ENCODE measurements at places on chromosomes 11 and 22.

DNA sequence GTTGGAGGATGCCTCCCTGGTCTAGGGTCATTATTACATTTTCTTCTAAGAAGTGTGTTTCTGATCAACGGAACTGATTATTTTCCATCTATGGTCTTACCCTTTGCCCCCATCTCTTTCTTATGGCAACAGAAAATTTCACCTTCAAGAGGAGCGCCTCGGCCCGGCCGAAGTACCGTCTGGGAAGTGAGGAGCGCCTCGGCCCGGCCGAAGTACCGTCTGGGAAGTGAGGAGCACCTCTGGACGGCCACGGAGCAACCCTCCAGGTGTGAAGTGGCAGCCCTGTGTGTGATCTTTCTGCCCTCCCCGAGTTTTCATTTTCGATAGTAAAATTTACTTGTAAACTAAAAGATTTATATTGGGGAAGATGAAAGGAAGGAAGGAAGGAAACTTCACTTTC is 3.1 kb upstream of the APOBEC3C start:
- no peak for DNase-seq

- DNase-seq = no peak
Measured at GRCh38 chr11:59176330-59176729, 4.4 kb downstream of the DTX4 start.

GRCh38 chr11:94741022-94741679 is 27.0 kb upstream of the AMOTL1 start:
- DNase-seq = peak; percentile 22

DNA sequence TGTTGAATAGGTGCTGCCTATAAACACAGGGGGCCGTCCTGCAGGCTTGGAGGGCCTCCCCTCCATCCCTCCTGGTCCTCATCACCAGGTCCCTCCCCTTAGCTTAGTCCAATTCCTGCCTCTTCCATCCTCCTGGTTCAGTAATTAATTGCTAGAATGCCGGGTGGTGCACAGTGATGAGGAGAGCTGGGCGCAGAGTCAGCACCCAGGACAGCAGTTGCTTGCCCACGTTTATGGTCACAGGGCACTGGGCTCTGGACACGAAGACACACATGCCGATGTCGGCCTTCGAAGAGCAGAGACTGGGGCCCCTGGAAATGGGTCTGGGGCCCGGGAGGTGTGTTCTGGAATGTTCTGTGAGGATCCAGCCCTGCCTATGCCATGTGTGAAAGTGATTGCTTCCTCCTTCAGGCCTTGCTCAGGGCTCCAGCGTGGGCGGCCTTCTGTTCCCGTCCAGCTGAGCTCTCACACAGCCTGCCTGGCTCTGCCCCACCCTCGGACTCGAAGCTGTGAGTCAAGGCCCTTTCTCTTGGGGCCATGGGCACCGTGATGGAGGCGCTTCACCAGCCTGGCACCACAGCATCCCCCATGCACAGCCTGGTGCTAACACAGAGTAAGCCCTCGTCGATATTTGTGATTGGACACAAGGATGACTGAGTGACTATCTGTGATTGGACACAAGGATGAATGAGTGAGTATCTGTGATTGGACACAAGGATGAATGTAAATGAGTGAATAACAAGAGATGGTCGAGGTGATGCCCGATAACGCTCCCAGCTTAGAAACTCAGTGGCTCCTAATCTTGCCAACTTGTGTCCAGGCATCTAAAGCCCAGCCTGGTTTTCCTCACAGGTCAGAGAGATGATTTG is 884.7 kb downstream of the BRD1 start:
- DNase-seq = no peak

DNA sequence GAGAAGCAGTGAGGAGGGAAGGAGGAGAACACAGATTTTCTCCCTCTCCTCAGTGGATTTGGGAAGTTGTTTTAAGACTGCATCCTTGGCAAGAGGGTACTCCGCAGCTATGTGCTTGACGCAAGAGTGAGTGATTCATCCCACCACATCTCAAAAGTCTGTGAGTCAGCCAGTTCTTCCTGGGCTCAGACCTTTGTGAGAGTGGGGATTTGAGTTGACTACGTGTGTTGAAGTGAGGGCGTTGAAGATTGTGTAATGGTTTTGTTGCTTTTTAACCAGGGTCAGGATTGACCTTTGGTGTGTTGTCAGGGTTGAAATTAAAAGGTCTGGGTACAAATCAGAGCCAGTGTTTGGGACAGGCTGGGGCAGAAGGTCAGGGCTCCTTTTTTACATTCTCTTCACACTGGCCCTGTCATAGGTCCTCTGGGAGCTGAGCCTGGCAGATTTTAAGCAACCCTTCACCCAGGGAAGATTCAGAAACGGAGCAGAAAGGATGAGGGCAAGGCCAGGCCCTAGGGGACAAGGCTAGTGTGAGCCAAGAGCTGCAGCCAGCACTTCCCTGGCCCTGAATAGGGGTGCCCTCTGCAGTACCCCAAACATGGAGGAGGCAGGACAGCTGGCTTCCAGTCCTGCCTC is 4.2 kb upstream of the C11orf86 start:
- no peak for DNase-seq

- peak; percentile 38 for DNase-seq
Measured at GRCh38 chr11:65430406-65431217, 8.0 kb downstream of the NEAT1 start.

GRCh38 chr11:41413843-41414242 is 45.6 kb downstream of the LRRC4C start:
- no peak for DNase-seq

DNA sequence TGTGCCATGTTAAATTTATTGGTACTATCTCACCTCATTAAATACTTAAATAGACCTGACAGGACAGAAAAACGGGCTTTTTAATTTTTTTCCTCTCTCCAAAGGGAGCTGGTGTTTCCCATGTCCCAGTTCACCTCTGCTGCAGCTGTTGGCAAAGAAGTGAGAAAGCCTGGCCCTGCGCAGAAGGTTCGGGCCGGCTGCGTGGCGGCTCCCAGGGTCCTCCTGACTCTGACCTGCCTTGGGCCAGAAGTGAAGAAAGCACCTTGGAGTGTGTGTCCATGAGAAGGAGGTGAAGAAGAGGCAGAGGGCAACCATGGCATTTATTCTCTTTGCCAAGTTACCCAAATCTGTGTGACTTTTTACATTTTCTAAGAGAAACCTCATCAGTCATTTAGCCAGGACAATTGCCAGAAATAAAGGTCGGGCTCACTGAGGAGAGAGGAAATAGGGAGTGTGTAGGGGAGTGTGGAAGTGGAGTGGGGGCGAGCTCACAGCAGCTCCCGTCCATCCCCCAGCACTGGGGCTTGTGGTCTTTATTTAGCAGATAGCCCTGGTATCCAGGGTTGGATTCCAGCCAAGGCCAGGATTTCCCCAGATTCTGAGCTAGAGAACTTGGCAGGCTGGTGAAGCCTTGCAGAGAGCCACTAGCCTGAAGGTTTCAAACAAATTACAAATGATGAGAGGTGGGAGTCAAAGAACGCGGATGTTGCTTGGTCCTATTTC is 102.4 kb upstream of the CADM1 start:
- DNase-seq = no peak
